Midbrain (tissue), 1 donor: ENCODE measurements at places on chromosomes 4 and X.

DNA sequence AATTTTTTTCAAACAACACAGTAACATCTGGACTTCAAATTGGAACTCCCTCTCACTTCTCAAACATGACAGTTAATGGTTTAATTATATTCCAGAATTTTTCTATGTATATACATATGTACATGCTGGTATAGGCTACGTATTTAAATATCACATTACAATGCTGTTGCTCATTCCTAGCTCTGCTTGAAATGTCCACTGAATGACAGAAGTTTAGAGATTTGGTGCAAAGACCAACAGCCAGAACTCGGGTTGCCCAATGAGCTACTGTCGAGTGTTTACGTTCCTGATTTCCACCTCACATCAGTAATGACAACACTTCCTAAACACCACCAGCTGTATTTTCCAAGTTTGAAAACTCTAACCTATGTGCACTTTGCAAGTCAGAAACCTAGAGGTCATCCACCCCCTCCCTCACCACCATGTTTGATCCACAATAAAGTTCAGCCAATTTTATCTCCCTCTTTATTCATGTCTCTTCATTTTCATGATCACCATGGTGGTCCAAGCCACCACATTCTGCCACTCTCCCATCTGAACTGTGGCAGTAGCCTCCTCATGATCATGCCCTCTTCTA lies 49.3 kb upstream of the RPL34 start:
- no peak for DNase-seq

DNA sequence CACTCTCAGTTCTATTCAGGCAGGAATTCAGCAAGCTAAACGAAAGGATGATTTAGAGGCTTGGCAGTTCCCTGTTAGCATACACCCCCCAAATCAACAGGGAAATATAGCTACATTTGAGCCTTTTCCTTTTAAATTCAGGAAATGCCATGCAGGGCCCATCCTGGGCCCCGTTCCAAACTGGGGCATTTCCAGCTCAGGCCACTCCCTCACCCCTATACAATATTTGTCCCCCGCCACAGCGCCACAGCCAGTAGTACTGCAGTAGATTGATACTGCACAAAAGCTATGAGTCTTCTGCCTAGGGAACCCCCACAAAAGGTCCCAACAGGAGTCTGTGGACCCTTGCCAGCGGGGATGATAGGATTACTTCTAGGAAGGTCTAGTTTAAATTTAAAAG lies 102.0 kb upstream of the MAPK10 start:
- no peak for DNase-seq

GRCh38 chr4:37927434-37927833 lies 32.8 kb upstream of the PTTG2 start:
- DNase-seq: no peak

- DNase-seq: no peak
Measured at GRCh38 chr4:76550966-76551780, 116.1 kb downstream of the SHROOM3 start.

GRCh38 chrX:17047224-17047623 lies 100.8 kb downstream of the REPS2 start:
- DNase-seq: no peak

DNA sequence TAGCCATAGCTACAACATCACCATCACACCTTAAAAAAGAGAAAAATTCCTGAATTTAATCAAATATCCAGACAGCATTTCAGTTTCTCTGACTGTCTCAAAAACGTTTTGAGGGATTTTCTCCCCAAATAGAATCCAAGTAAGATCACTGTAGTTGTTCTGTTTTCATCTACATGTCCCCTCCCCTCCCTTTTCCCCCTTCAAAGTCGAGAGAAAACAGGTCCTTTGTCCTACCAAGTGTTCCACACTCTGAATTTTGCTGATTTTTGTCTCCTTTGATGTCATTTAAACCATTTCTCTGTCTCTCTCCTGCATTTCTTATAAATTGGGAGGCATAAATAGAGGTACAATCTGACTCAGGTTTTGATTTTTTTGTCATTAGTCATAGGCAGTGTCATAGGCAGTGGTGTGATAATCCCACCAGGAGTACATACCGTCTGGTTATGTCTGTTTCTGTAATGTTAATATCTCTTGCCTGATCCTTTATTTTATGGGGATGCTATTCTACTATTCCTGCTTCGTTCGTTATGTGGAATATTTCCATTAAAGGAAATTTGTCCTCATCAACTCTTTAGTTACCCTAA lies 348.6 kb downstream of the PTTG2 start:
- peak; percentile 65 for DNase-seq

GRCh38 chr4:118941799-118942198 lies 53.1 kb downstream of the SYNPO2 start:
- DNase-seq: no peak

DNA sequence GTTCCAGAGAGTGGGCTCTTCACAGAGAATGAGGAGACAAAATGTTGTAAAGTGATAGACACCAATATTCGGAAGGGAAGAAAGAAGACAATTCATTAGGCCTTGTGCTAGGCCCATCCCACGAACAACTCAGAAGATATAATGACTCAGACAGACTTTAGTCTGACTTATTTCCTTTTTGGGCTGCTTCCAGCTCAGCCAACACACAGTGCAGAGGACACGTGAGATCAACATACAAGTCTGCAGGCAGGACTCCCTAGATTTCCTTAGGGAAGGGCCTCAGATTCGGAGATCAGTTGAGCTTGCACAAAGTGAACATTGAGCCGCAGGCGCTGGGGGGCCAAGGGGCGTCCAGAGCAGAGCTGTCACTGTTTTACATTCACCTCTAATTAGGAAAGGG lies 290.7 kb upstream of the TENM3 start:
- no peak for DNase-seq

DNA sequence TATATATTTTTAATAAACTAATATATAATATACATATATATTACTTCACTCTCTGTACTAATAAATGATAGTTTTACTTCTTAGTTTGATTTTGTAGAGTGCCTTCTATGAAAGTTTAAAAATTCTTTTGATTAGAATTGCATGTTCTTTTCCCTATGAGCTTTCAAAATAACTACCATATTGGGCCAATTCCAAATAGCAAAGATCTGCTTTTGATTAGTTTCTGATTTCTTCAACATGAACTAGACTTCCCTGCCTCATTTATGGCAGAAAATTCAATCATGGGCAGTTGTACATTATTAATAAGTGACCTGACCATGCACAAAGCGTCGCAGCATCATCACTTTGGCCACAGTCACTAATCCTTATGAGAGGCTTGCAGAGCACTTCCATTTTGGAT lies 48.9 kb upstream of the TEX13A start:
- DNase-seq: no peak

- no peak for DNase-seq
Measured at GRCh38 chrX:18674417-18674787, 2.5 kb upstream of the RS1 start.

DNA sequence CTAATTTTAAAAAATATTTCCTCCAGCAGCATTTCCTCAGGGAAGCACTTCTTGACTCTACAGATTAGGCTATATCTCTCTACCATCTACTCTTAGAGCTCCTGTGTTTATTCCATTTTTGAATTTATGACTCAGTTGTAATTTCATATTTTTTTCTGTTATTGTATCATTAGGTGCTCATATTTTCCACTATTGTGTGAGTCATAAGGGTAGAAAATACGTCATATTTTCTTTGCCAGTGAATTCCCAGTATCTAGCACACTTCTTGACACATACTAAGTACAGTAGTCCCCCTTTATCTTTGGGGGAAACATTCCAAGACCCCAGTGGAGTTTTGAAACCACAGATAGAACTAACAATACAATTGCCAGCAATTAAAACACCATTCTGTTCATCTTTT lies 431.2 kb downstream of the GASK1B start:
- no peak for DNase-seq
